Stimulated activated CD8-positive, alpha-beta memory T cell treated with anti-CD3 and anti-CD28 coated beads, Interleukin-4, amount 100 ng/mL, for 1 hour (primary cell): ENCODE measurements at places on chromosomes 13 and 19.

GRCh38 chr13:89878904-89879303 is 1468.6 kb upstream of the MIR17HG start:
- no peak for DNase-seq

DNA sequence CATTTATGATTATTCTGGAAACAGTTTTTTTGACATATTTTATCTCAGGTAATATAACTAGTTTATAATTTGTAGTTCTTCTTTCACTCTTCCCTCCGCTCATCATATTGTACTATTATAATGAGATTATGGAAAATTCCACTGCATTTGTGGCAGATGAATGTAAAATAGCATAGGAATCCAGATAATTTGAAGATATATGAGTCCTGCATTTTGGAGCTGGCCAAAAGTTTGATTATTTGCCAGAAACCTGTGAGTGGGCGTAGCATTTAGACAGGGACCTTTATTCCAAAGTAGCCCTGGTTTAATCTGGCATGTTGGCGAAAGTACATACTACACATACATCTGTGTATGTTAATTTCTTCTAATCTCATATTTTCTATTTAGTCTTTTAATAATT is 65.2 kb downstream of the FNDC3A start:
- DNase-seq: no peak

DNA sequence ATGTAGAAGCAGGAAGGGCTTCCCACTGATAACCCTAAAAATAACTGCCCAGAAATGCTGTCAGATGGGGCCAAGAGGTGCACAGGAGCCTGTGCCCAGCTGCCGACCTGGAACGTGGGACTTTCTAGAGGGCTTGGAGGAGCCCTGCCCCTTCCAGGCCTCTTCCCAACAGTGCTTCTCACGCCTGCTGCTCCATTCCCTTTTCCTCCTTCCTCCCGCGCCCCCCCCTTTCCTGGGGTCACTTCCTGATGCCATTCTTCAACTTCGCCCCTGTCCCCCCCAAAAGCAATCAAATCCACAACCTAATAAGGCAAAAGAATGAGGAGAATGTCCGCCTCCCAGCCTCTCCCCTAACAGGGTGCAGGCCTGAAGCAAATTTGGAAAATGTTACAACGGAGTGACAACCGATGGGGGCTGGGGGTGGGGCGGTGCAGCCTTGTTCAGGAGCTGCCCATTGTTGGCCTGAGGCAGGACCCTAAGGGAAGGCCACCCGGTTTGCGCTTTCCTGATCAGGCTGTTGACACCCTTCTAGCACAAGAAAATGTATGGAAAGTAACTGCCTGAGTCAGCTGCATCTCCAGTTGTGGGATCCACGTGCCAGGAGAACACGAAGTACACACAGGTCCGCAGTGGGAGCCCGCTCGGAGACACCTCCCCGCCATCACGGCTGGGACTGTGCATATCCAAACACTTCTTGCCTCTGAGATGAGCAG is 18.7 kb downstream of the ACTN4 start:
- DNase-seq: no peak

DNA sequence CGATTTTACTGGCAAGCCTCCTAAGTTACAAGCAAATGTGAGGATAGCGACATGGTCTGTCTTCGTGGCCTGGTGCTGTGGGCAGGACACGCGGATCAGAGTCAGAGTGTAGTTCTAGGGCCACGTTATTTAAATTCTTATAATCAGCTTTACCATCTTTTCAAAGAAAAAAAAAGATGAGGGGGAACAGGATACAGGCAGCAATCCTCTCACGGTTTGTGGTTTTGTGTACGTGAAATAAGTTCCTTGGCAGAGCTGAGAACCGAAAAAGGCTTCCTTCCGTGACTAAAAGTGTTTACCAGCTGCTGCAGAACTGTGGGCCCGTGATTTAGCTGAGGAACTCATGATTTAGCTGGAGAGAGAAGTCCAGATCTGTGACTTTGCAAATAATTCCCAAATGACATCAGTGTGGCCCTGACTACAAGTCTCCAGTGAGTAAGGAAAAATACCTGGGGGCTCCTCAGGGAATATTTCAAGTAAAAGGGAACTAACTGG is 27.2 kb downstream of the RCBTB2 start:
- DNase-seq: no peak

DNA sequence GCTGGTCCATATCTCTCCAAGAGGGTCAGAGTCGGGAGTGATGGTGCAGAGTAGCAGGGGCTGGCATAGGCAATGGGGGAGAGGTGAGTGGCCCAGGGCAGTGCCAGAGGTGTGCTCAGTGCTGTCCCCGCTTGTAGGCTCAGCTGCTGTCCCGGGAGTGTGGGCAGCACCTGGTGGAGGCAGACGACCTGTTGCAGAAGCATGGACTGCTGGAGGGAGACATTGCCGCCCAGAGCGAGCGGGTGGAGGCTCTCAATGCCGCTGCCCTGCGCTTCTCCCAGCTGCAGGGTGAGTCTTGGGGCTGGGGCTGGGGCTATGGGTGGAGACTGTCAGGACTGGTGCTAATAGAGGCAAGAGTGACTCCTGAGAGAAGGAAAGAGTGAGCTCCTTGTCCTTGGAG is 39.3 kb downstream of the SPTBN4 start:
- no peak for DNase-seq

DNA sequence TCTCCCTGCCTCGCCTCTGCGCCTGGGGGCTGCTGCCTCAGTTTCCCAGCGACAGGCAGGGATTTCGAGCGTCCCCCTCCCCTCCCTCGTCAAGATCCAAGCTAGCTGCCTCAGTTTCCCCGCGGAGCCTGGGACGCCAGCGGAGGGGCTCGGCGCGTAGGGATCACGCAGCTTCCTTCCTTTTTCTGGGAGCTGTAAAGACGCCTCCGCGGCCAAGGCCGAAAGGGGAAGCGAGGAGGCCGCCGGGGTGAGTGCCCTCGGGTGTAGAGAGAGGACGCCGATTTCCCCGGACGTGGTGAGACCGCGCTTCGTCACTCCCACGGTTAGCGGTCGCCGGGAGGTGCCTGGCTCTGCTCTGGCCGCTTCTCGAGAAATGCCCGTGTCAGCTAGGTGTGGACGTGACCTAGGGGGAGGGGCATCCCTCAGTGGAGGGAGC is 722 bp upstream of the ICAM1 start:
- DNase-seq: peak; percentile 62

- DNase-seq: no peak
These were observed 1774.6 kb upstream of the PCDH20 start for GRCh38 chr13:63190219-63190618.

GRCh38 chr13:54317722-54318121 is 1289.1 kb downstream of the OLFM4 start:
- no peak for DNase-seq

- DNase-seq: no peak
These were observed 24.0 kb downstream of the ZNF850 start for GRCh38 chr19:36748431-36749275.

GRCh38 chr13:21889651-21890050 is 218.8 kb downstream of the FGF9 start:
- no peak for DNase-seq

DNA sequence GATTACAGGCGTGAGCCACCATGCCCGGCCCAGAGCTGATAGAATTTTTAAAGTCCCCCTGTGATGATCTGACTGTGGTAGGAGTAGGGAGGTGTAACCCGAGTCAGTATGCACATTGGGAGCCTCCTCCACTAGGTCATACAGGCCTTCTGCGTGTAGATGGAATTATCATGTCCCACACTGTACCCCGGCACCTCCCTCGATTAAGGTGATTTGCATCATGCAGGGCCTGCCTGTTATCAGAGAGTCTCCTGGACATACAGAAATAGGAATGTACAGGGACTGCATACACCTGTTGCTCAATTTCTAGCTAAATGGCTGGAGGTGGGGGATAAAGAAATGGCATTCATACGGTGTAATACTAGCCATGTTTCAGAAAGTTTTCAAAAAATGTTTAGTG is 922 bp upstream of the ERVK3-1 start:
- DNase-seq: no peak

DNA sequence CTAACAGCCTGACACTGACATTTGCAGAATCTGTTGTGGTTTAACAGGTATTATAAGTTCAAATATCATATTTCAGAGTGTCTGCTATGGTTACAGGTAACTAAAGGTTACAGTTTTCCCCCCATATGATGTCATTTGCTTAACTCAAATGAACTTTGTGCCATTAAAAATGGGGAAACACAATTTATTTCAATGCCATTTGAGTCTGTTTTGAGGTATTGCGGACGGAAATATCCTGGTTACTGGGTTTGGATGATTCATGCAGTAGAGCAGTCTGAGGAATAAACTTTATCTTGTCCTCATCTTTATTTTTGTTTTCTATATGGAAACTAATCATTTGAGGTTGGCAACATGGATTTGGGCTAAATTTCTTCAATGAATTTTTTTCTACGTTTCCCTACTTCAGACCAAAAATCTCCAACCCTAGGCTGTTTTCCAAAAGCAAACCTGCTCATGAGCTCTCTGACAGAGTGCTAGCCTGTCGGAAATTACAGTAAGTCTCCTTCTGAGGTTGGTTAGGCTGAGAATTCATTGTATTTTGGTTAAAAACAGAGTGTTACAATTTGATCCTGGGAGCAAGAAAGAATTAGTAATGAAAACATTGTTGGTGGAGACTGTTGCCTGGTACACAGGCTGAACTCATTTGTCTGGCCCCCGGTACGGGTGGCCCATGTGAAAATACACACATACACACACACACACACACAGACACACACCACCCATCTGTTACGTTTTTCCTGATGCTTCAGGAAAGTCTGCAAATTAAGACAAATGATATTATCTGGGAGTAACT is 66.1 kb downstream of the AKAP11 start:
- DNase-seq: no peak

- DNase-seq: no peak
These were observed 122.9 kb downstream of the MIPEP start for GRCh38 chr13:23766283-23766682.

DNA sequence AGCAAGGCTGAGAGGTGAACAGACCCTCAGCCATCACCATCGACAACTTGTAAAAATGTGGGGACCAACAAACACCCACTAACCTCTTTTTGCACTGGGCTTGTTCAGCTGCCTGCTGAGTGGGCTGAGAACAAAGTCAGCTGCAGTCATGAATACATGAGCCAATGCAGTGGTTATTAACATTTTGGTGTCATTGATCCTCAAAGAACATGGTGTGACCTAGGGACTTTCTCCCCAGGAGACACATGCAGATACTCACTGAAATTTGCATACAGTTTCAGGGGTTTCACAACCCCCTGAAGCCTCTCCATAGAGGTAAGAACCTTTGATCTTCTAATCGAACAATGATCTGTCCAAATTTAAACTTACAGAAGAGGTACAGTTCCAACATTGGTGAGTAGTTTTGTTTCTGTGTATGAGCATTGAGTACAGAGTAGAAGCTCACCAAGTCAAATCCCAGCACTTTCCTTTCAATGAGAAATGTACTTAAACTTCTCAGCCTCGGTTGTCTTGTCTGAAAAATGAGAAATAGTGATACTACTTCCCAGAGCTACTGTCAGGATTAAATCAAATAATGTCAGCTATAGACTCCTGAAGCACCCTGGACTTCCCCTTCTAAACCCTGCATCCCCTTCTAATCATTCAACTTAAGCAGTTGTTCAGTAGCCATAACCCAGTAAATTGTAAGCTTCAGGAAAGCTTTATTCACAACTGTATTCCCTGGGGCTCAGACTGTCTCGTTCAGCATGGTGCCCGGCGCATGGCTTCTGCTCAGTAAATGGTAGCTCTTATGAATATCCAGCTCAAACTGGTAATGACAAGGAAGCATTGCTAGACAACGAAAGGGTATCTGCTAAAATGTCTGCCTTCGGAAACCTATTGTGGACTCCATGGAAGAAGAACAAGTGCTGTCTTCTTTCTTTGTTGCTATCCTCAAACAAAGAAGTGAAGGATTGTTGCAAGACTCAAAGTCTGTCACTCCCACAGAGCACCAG is 148.7 kb downstream of the FOXO1 start:
- no peak for DNase-seq

DNA sequence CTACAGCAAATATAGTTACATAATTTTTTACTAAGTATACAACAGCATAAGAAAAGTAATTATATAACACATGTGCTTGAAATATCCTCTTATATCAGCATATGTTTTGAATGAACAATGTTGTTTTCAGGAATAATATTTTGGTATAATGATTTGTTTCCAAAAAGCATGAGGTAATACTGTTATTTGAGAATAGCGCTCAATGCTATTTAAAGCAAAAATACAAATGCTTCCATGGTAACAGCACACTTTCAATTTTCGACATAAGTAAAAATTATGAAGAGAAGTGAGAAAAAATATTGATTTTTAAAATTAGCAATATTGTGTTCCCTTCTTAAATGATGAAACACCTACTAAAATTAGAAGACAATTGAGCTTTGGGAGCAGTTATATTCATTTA is 715.9 kb upstream of the ATXN8OS start:
- no peak for DNase-seq

DNA sequence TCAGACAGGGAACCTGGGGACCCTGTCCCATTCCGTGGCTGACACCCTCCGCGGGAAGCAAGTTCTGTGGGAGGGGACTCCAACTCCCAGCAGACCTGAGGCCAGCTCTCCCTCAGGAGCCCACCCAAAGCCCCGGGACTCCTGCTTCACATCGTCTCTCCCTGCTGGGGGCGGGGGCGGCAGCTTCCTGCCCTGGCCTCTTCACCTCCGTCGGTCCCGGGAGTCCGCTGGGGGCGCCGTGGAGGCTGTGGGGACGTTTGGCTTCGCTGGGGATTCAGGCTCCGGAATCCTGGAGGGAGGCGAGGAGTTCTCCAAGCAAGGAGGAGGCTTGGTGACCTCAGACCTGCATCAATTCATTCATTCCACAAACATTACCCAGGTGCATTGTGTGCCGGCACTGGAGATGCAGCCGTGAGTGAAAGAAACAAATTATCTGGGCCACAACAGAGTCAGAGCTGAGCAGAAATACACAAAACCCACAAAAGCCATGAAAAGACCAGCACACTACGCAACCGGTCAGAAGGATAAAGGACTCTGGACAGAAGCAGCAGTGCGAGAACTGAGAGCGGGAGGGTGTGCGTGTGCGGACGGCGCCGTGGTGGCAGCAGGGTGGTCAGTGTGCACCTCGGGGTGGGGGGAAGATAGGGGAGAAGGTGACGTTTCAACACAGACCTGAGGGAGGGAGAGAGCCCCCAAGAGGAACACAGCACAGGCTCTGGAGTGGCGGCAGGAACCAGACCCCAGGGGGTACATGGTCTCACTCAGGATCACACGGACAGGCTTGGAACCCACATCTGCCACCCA is 19.0 kb downstream of the EPS8L1 start:
- DNase-seq: no peak

- no peak for DNase-seq
These were observed 9.3 kb downstream of the PLEKHA4 start for GRCh38 chr19:48858984-48859710.

- DNase-seq: no peak
These were observed 436.2 kb upstream of the SLITRK5 start for GRCh38 chr13:87234981-87235380.

GRCh38 chr13:25249001-25249543 is 38.2 kb downstream of the MTMR6 start:
- DNase-seq: no peak
